ENCODE measurements at places on chromosomes 7 and 10. TPM values are rescaled to one million over a fixed set of nuclear protein-coding genes. Genes with fewer than 3 reads are reported as not detected.

The PLOD3 gene
- 134 TPM for polyA plus RNA-seq

The ARPC1A gene
- 306 TPM for polyA plus RNA-seq

The UPK3B gene
- not detected for polyA plus RNA-seq

DNA sequence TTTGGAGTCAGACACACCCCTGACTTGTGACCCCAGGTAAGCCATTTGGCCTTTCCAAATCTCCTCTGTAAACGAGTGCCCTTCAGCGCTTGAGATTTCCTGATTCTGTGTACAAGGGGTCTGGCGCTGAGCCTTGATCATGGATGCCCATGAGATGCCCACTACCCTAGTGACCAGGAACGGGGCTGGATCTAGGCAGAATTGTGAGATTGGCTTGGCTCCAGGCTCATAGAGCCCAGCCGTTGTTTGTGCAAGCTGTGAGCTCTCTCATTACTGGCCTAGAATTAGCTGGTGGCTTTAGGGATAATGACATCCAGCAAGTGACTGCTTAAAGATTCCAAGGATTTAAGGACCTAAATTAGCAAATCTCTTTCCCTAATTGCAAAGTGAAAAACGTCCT lies 84.9 kb downstream of the CAMK1D start:
- DNase-seq = no peak

Data from SK-N-SH (cell line).